ENCODE measurements at places on chromosomes 2 and 18. TPM values are rescaled to one million over a fixed set of nuclear protein-coding genes. Genes with fewer than 3 reads are reported as not detected.
A peak's percentile ranks its signal among the peaks of the same experiment; 100 is the strongest.

DNA sequence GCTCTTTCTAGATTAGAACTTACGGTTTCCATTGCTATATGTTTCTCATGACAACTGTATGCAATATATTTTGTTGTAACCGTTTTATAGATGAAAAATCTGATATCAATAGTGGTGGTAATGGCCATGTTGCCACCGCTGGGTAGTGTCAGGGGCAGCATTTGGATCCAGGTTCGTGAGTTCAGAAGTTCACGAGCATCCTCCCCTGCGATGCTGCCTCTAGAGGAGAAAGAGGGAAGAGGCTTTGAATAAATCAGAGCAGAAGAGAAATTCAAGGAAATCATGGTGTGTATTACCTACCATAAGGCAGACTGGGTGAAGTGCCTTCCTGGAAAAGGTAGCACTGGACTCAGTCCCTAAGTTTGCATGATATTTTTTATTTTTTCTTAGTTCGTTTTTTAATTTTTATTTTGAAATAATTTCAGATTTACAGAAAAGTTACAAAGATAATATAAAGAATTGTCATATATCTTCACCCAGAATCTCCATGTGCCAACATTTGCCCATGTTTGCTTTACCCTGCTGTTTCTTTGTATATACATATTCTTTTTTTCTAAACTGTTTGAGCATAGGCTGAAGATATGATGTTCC, 3.3 kb upstream of the ZBTB7C start:
- peak; percentile 76 for DNase-seq

GRCh38 chr2:124698979-124699565, 674.0 kb downstream of the CNTNAP5 start:
- no peak for DNase-seq

GRCh38 chr2:213001297-213001910, 150.0 kb downstream of the IKZF2 start:
- DNase-seq, result no peak

- DNase-seq, result peak; percentile 25
Observed at GRCh38 chr18:78825168-78825567, 154.4 kb upstream of the SALL3 start.

DNA sequence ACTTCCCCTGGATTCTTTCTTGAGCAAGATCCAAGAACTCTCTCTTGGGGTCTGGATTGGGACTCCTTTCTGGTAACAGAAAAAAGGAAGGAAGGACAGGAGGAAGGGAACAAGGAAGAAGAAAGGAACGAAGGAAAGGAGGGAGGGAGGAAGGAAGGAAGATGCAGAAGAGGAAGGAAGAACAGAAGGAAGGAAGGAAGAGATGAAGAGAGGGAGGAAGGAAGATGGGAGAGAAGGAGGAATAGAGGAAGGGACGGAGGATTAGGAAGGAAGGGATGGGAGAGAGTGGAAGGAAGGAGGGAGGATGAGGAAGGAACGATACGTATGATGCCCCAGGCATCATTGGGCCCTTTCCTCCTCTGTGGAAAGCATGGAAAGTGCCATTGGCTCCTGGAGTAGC, 58.6 kb downstream of the CYP26B1 start:
- no peak for DNase-seq

GRCh38 chr18:6221602-6222014, 193.1 kb downstream of the L3MBTL4 start:
- DNase-seq, result no peak

- no peak for DNase-seq
Observed at GRCh38 chr2:113240150-113240914, 38.4 kb downstream of the PAX8 start.

GRCh38 chr18:75783566-75784281, 356.2 kb upstream of the SMIM21 start:
- DNase-seq, result no peak

- no peak for DNase-seq
Observed at GRCh38 chr2:109448207-109448606, 165.6 kb downstream of the SEPTIN10 start.

The TUBA4B gene
- not detected for total RNA-seq

GRCh38 chr2:217168496-217168895, 308.6 kb upstream of the TNP1 start:
- DNase-seq, result no peak

The HOXD9 gene
- 0.10 TPM for total RNA-seq

DNA sequence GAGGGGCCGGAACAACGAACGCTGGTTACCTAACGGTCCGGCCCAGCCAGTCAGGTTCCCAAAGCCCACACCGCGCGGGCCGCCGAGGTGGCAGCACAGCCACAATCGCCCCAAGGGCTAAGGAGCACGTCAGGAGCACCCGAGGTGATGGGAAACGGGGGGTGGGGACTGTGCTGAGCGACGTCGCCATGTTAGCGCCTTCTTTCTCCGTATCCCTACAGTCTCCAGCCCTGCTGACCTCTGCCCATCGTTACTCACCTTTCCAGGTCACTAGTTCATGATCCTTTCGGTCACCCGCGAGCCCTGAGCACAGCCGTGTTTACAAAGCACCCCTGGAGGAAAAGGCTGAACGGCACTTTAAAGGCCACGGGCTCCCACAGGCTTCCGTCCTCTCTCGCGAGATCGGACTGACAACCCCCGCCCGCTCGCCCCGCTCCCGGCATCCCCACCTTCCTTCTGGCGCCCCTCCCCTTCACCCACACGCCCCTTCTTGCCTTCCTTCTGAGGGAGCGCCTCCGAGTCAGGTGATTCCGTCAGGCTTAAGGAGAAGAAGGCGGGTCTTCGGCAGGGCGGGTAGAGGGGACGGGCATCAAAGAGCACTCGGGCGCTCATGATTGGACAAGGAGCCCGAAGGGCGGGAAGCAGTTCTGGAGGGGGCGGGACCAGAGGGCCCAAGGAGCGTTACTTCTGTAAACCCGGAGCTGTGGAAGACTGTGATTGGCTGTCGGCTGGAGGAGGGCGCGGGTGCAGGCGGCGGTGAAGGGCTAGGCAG, at the start of gene ATF2:
Gene ATF2 (minus strand): TSS at position 412 of the 772 bp plus-strand sequence. CDS start 31,760 bp downstream, outside the sequence.
- DNase-seq, result peak; percentile 92

The AGXT gene
- not detected for total RNA-seq

The GTF2A1L gene
- total RNA-seq, result 1.7 TPM

GRCh38 chr2:41878056-41878455, 169.8 kb upstream of the PKDCC start:
- no peak for DNase-seq

DNA sequence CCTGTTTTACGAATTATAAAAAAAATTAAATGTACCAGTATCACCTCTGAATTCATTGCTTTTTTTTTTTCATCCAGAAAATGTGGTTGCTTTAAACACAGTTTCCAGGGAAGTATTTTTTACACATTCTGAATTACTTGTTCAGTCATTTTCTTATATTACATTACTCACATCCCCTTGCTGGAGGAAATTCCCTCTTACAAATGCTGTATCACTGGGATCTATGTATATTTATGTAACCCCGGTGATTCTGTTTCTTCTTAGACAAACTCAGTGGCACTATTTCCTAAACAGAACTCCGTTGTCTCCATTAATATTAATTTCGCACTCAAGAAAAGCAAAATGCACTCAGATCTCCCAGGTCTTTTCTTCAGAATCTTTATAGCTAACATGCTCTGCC, 1078.5 kb upstream of the ZEB2 start:
- no peak for DNase-seq

Data from H7 (cell line).